Lung (tissue), 17 donors: ENCODE measurements at places on chromosomes 5 and 9. TPM values are rescaled to one million over a fixed set of nuclear protein-coding genes. Genes with fewer than 3 reads are reported as not detected.

GRCh38 chr5:180742727-180743126 lies 2.9 kb upstream of the OR2Y1 start:
- DNase-seq: no peak
- H3K4me3 ChIP-seq: no peak overlapping the region
- H3K4me1 ChIP-seq: no peaks in the 10 kb centered on the region
- H3K27me3 ChIP-seq: no peaks in the 10 kb centered on the region

- no peaks in the 10 kb centered on the region for H3K27me3 ChIP-seq
- DNase-seq: no peak
- no peak overlapping the region for H3K27ac ChIP-seq
- peaks cover 7% of the 10 kb centered on the region for H3K4me1 ChIP-seq
- no peaks in the 10 kb centered on the region for H3K36me3 ChIP-seq
- H3K4me3 ChIP-seq: no peak overlapping the region
Observed at GRCh38 chr9:91856419-91856818, 93.6 kb downstream of the ROR2 start.

- DNase-seq: no peak
- H3K27ac ChIP-seq: no peak overlapping the region
- H3K27me3 ChIP-seq: peaks cover 44% of the 10 kb centered on the region
- peaks cover 2% of the 10 kb centered on the region for H3K4me1 ChIP-seq
- no peak overlapping the region for H3K4me3 ChIP-seq
- H3K36me3 ChIP-seq: no peaks in the 10 kb centered on the region
Observed at GRCh38 chr9:113352411-113352810, 3.1 kb downstream of the BSPRY start.

DNA sequence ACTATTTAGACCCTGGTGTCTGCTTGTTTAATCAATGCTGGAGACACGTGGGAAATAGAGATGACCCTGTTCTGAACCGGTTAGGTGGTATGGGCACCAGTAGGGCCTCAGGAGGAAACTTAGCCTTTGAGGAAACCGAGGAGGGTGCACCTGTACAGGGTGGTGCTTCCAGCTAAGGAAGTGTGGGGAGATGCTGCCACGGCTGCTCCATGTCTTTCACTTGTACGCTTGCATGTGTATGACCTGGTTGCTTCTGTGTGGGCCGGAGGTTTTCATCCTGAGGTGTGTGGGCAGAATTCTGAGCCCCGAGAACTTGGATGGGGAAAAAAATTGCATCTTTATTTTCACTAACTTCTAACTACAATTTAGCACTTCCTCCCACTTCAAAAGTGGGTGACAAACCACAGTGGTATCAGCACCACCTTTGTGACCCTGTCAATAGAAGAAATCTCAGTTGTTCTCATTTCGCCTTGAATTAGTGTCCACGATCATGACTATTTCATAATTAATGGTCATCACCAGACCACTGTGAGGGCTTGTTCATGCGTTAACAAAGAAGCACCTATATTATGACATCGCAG lies 99.8 kb upstream of the SPATA31C2 start:
- no peak overlapping the region for H3K27ac ChIP-seq
- no peak overlapping the region for H3K4me3 ChIP-seq
- no peaks in the 10 kb centered on the region for H3K4me1 ChIP-seq
- DNase-seq: no peak
- H3K27me3 ChIP-seq: no peaks in the 10 kb centered on the region

The BTNL9 gene
- polyA plus RNA-seq: 70.1 TPM

GRCh38 chr5:2746561-2747032 lies 4.9 kb downstream of the IRX2 start:
- peak; percentile 33 for DNase-seq
- H3K4me1 ChIP-seq: no peaks in the 10 kb centered on the region
- no peak overlapping the region for H3K4me3 ChIP-seq
- H3K36me3 ChIP-seq: no peaks in the 10 kb centered on the region
- H3K27me3 ChIP-seq: peaks cover 69% of the 10 kb centered on the region
- no peak overlapping the region for H3K27ac ChIP-seq

- H3K36me3 ChIP-seq: no peaks in the 10 kb centered on the region
- H3K27ac ChIP-seq: no peak overlapping the region
- H3K4me3 ChIP-seq: no peak overlapping the region
- no peak for DNase-seq
- H3K27me3 ChIP-seq: no peaks in the 10 kb centered on the region
Observed at GRCh38 chr9:28031521-28032267, 458.4 kb upstream of the C9orf72 start.

The PTGDS gene
- 158 TPM for polyA plus RNA-seq

GRCh38 chr9:83620841-83621636 lies 1.9 kb upstream of the IDNK start:
- H3K27ac ChIP-seq: no peak overlapping the region
- peak; percentile 71 for DNase-seq
- H3K27me3 ChIP-seq: peaks cover 3% of the 10 kb centered on the region
- H3K36me3 ChIP-seq: no peaks in the 10 kb centered on the region
- H3K4me1 ChIP-seq: no peaks in the 10 kb centered on the region

The ARHGAP26 gene
- 24.5 TPM for polyA plus RNA-seq

- H3K27ac ChIP-seq: no peak overlapping the region
- no peak for DNase-seq
- no peaks in the 10 kb centered on the region for H3K36me3 ChIP-seq
- H3K4me3 ChIP-seq: no peak overlapping the region
- no peaks in the 10 kb centered on the region for H3K4me1 ChIP-seq
- peaks cover 21% of the 10 kb centered on the region for H3K27me3 ChIP-seq
Observed at GRCh38 chr9:137146527-137146918, 7.6 kb downstream of the GRIN1 start.

- H3K4me3 ChIP-seq: no peak overlapping the region
- no peaks in the 10 kb centered on the region for H3K36me3 ChIP-seq
- peaks cover 14% of the 10 kb centered on the region for H3K4me1 ChIP-seq
- no peak overlapping the region for H3K27ac ChIP-seq
Observed at GRCh38 chr9:29214690-29215253, 1641.5 kb upstream of the C9orf72 start.

The SH3RF2 gene
- polyA plus RNA-seq: 7.2 TPM

DNA sequence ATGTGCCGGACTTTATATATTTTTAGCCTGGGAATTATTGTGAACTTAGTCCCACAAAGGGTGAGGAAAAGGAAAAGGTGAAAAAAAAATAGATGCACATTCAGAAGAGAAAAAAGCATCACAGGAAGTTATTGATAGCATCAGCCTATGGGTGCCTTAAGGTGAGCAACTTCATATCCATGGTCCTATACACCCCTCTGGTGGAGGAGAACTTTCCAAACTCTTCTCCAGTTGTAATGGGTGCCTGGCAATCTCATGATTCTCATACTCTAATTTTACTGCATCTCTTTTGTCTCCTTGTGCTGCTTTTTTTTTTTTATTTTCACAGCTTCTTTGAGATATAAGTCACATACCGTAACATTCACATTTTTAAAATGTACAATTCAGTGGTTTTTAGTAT lies 107.4 kb downstream of the JAKMIP2 start:
- no peak overlapping the region for H3K4me3 ChIP-seq
- peaks cover 4% of the 10 kb centered on the region for H3K36me3 ChIP-seq
- no peak overlapping the region for H3K27ac ChIP-seq
- peak; percentile 48 for DNase-seq
- H3K27me3 ChIP-seq: no peaks in the 10 kb centered on the region

The PDE8B gene
- 1.6 TPM for polyA plus RNA-seq

The LVRN gene
- polyA plus RNA-seq: 0.10 TPM

The JAKMIP2 gene
- polyA plus RNA-seq: 0.93 TPM

The GPR150 gene
- polyA plus RNA-seq: 0.26 TPM

DNA sequence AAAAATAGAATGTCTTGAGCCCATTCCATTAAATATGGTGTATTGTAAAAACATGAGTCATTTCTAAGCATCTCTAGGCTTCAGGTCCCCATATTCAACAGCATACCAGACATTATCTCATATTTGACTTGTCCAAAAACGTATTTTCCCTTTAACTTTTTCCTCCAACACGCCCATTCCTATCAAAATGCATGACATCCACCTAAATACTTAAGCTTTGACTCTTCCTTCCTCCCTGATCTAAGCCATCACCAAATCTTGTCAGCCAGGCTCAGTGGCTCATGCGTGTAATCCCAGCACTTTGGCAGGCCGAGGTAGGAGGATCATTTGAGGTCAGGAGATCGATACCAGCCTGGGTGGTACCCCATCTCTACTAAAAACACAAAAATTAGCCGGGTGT lies 23.9 kb downstream of the VCP start:
- no peak overlapping the region for H3K27ac ChIP-seq
- no peak for DNase-seq
- no peaks in the 10 kb centered on the region for H3K27me3 ChIP-seq
- H3K4me3 ChIP-seq: no peak overlapping the region
- peaks cover 38% of the 10 kb centered on the region for H3K36me3 ChIP-seq
- no peaks in the 10 kb centered on the region for H3K4me1 ChIP-seq

The TAL2 gene
- polyA plus RNA-seq: 0.17 TPM

The TTC16 gene
- polyA plus RNA-seq: 1.5 TPM

DNA sequence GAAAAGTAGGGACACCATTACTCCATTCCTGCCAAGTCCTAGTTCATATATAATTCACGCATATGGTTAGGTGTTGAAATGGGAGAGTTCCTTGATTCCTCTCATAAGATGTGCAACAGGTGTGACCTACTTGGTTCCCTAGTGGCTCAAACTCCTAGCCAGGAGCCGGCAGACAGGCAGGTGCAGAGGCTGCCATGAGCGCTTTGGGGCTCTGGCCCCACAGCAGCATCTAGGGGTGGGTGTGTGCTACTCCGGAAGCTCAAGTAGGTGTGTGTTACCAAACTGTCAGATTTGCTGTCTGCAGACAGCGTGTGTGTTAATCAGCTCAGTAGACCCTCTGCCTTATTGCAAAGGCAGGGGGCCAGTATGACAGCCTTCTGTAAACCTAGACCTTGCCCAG lies 1652.4 kb upstream of the ACO1 start:
- no peak for DNase-seq
- no peak overlapping the region for H3K4me3 ChIP-seq
- H3K27ac ChIP-seq: no peak overlapping the region
- H3K4me1 ChIP-seq: no peaks in the 10 kb centered on the region
- H3K27me3 ChIP-seq: no peaks in the 10 kb centered on the region

DNA sequence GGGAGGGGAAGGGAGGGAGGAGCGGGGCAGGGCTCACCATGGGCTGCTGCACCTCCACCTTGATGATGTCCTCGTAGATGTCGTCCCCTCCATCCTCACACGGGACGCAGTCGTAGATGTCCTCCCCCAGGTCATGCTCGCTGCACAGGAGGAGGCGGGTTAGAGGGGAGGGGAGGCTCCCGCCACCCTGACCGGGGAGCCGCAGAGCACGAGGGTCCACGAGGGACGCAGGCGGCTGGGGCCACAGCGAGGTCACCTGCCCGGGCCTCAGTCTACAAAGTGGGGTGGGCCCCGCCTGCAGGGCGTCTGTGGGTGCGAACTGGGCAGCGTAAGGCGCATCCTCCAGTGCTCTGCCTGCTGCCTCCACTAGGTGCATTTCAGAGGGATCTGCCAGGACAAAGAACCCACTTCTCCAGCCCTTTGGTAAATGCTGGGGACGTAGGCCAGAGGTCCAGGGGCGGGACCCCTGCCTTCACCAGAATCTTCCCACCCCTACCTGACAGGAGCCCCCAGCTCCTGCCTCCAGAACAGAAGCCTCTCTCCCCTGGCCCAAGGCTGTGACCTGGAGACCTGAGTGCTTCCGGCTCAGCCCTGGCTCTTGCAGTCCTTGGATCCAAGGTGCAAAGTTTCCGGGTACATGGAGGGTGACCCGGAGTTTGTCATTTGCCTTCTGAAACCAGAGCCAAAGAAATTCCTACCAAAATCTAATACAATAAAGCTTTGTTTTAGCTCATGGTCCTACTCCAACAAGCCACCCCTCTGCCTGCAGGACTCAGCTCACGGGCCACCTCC lies 74.1 kb upstream of the SARDH start:
- H3K36me3 ChIP-seq: peaks cover 18% of the 10 kb centered on the region
- H3K4me3 ChIP-seq: no peak overlapping the region
- no peak overlapping the region for H3K27ac ChIP-seq
- no peaks in the 10 kb centered on the region for H3K27me3 ChIP-seq

The UBTD2 gene
- 8.1 TPM for polyA plus RNA-seq

DNA sequence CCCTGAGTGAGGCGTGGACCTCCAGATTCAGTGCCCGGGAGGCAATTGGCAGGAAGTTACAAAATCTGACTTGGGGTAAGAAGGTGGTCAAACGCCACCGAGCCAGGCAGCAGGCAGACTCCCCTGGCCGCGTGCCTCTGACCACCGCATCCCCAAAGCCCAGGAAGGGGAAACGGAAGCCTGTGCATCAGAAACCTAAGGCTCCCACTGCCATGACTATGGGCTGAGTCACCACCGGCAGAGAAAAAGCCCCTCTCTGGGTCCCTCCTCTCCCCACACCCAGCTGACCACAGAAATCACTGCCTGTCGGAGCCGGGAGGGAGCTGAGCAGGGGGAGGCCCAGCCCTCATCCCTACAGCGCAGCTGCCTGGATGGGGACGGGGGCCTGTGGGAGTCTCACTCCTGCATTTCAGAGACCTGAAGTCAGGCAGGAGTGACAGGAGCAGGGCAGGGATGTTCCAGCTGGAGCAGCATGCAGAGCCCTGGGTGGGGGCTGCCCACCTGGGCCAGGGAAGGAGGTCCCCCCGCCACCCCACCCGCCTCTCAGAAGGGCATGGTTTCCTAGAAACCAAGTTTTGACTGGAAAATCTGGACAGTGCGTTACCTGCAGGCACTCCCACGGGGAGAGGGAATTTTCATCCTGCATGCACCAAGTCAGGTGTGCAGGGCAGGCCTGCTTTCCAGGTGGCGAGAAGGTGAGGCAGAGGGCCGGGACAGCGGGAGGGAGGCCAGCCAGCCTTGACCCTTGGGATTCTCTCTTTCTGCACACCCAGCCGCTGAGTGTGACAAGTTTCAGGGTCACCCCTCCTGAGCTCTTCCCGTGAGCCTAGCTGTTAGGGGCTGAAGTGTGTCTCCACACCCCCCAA lies 68.2 kb downstream of the LRSAM1 start:
- peak overlapping the region; percentile 53 for H3K27ac ChIP-seq
- no peaks in the 10 kb centered on the region for H3K27me3 ChIP-seq
- H3K36me3 ChIP-seq: peaks cover 55% of the 10 kb centered on the region
- DNase-seq: no peak
- H3K4me1 ChIP-seq: peaks cover 13% of the 10 kb centered on the region

- H3K27me3 ChIP-seq: no peaks in the 10 kb centered on the region
- no peak for DNase-seq
- H3K27ac ChIP-seq: peak overlapping the region; percentile 37
- H3K36me3 ChIP-seq: no peaks in the 10 kb centered on the region
- H3K4me3 ChIP-seq: no peak overlapping the region
Observed at GRCh38 chr5:31937226-31937625, 236.9 kb downstream of the GOLPH3 start.

DNA sequence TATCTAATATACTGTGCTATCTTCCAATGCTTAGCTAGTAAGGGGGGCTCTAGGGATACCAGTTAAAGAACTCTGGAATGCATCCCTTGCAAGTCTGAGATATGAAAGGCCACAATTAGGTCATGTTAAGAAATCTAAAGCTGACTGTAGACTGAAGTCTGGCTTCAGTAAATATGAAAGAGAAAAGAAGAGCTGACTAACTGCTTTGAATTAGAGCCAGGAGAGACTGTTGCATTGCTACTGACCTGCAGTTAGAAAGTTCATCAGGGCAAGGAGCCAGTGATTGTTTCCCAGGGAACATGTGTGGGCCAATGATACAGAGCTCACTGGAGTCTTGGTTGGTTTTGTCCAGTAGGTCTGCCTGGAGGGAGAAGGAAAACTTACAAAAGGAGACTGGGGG lies 472.1 kb upstream of the TNC start:
- no peaks in the 10 kb centered on the region for H3K27me3 ChIP-seq
- no peaks in the 10 kb centered on the region for H3K36me3 ChIP-seq
- DNase-seq: peak; percentile 16
- H3K27ac ChIP-seq: no peak overlapping the region
- H3K4me1 ChIP-seq: peaks cover 5% of the 10 kb centered on the region

- H3K27me3 ChIP-seq: no peaks in the 10 kb centered on the region
- peak; percentile 72 for DNase-seq
- no peaks in the 10 kb centered on the region for H3K36me3 ChIP-seq
- no peaks in the 10 kb centered on the region for H3K4me1 ChIP-seq
Observed at GRCh38 chr9:107615321-107615720, 125.8 kb upstream of the KLF4 start.

The PCDHA5 gene
- polyA plus RNA-seq: 0.10 TPM

The TRIP13 gene
- polyA plus RNA-seq: 2.7 TPM
